ENCODE measurements at places on chromosomes 2 and 18. TPM values are rescaled to one million over a fixed set of nuclear protein-coding genes. Genes with fewer than 3 reads are reported as not detected.

- H3K4me1 ChIP-seq, result no peaks in the 10 kb centered on the region
- H3K4me3 ChIP-seq, result no peak overlapping the region
- DNase-seq, result no peak
- H3K27ac ChIP-seq, result no peak overlapping the region
- H3K36me3 ChIP-seq, result no peaks in the 10 kb centered on the region
These were observed 71.4 kb downstream of the OSBPL1A start for GRCh38 chr18:24326211-24326610.

Gene CNRIP1
- total RNA-seq, result 3.8 TPM

Gene SULT1C4
- total RNA-seq, result 3.6 TPM

DNA sequence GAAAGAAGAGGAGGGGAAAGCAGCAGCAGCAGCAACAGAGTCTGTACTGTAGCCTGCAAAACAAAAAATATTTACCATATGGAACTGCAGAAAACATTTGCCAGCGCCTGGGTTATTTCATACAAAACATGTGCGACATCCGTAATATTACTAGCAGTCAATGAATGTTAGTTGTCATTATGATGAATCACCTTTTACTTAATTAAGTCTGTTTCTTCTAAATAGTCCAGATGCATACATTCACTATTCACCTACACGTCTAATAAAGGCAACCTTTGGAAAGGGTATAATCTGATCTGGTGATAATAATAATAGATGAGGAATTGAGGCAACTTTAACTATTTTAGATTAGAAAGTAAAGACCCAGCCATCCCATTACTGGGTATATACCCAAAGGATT, 426.3 kb upstream of the ST6GAL2 start:
- DNase-seq, result no peak
- H3K27me3 ChIP-seq, result no peaks in the 10 kb centered on the region
- H3K4me3 ChIP-seq, result no peak overlapping the region
- H3K27ac ChIP-seq, result no peak overlapping the region
- H3K36me3 ChIP-seq, result no peaks in the 10 kb centered on the region
- H3K4me1 ChIP-seq, result no peaks in the 10 kb centered on the region

DNA sequence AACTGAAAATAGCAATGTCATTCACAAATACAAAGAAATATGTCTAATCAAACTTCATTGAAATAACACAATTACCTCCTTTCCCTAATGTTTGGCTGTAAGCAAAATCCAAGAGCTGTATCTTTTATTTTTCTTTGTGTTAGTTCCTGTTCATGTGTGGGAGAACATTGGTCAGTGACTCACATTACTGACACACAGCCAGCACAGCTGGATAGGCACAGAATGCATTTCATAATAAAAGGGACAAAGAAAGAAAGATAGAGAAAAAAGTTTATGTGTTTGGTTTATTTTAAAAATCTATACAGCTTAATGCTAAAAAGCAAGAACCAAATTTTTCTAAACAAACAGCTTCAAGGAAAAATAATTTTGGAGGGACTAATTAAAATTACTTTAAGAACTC, 185.6 kb upstream of the COL3A1 start:
- H3K4me1 ChIP-seq, result no peaks in the 10 kb centered on the region
- no peak overlapping the region for H3K27ac ChIP-seq
- no peaks in the 10 kb centered on the region for H3K36me3 ChIP-seq
- no peaks in the 10 kb centered on the region for H3K27me3 ChIP-seq
- DNase-seq, result no peak

DNA sequence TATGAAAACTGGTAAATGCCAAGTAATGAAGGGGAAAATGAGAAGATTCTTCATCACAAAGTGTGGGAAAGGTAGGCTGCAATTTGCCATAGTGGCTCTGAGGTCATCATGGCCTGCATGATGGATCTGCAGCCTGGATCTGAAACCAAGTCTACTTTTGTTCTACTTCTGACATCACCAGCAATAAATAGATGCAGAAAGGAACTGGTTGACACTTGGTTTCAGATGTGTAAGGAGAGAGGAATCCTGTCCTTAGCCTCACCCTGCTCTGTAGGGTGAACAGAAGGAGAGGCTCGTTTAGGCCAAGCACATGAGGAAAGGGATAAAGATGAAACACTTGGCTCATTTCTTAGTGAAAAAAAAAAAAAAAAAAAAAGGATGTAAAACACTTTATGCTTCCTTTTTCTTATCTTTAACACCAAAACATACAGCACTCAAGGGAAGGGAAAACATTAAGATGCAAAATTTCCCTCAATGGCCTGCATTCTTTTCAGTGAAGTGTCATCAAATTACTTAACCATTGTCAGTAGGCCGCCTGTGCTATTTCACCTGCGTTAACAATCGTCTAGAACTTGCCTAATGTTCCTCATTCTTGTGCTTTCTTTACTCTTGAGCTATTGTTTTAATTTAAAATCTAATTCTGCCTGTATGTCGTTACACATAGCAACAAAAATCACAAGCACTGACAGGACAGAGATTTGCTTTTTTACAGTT, 3.9 kb downstream of the NEB start:
- DNase-seq, result no peak
- no peak overlapping the region for H3K4me3 ChIP-seq
- H3K4me1 ChIP-seq, result no peaks in the 10 kb centered on the region
- no peaks in the 10 kb centered on the region for H3K27me3 ChIP-seq
- H3K27ac ChIP-seq, result no peak overlapping the region
- H3K36me3 ChIP-seq, result no peaks in the 10 kb centered on the region

DNA sequence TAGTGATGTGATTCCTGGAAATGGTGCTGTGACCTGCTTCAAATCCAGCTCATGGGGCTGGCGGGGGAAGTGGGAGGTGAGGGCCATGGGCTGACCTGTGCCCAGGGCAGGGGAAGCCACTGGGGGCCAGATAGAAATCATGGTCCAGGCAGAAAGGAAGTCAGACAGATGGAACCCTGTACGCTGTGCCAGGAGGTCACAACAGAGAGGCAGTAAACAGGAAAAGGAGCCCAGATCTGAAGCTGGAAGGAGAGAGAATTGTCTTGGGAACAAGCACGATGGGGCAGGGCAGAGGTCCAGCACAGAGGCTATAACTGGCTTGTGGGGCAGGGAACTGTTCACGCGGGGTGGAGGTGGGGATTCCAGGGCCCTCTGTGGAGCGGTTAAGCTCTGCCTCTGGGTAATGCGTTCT, 76.0 kb downstream of the RNF144A start:
- no peak overlapping the region for H3K27ac ChIP-seq
- H3K27me3 ChIP-seq, result no peaks in the 10 kb centered on the region
- H3K4me1 ChIP-seq, result no peaks in the 10 kb centered on the region

- H3K27me3 ChIP-seq, result no peaks in the 10 kb centered on the region
- no peak for DNase-seq
- H3K36me3 ChIP-seq, result no peaks in the 10 kb centered on the region
- H3K27ac ChIP-seq, result no peak overlapping the region
- H3K4me3 ChIP-seq, result no peak overlapping the region
These were observed 23.6 kb downstream of the NEDD4L start for GRCh38 chr18:58067601-58068000.

Gene IL18RAP
- total RNA-seq, result 3.7 TPM

DNA sequence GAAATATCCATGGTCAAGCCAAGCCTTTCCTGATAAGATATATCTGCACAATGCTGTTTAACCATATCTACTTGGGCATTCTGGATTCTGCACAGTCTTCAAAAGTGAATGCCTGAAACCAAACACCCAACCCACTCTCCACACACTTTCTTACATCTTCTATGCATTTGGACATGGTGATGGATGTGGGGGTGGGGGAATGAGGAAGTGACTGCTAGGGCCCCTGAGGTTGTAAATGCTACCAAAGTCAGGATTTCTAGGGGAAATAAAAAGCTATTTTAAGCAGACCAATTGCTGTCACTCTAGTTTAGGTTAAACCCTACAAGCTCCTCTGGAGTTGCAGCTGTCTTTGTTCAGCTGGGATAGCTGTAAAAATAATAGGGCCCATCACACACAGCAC, 26.7 kb upstream of the TGFA start:
- no peak overlapping the region for H3K27ac ChIP-seq
- H3K27me3 ChIP-seq, result no peaks in the 10 kb centered on the region
- H3K36me3 ChIP-seq, result no peaks in the 10 kb centered on the region

Gene NR4A2
- total RNA-seq, result 0.61 TPM

GRCh38 chr18:5546660-5547059, 2.9 kb upstream of the EPB41L3 start:
- no peaks in the 10 kb centered on the region for H3K4me1 ChIP-seq
- no peak overlapping the region for H3K4me3 ChIP-seq
- no peaks in the 10 kb centered on the region for H3K36me3 ChIP-seq
- no peak overlapping the region for H3K27ac ChIP-seq

DNA sequence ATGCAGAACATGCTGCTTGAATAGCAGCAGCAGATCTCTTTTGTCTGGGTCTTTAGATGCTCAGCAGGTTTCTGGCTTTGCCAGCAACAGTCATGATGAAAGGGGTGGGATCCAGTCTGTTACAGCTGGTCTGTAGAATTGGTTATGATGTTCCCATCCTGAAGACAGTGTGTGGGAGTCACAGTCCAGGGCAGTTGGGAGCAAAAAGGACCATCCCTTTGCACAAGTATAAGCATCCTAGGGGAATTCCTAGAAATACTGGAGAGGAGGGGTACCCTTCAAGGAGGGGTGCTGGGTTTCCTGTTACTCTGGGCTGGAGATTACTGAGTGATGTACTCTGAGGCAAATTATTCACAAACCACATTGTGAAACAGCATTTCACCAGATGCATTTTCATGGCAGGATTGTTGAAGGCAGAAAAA, 119.9 kb upstream of the RND3 start:
- no peak overlapping the region for H3K4me3 ChIP-seq
- H3K4me1 ChIP-seq, result no peaks in the 10 kb centered on the region
- H3K36me3 ChIP-seq, result no peaks in the 10 kb centered on the region

Gene TEX44
- total RNA-seq, result not detected

- no peaks in the 10 kb centered on the region for H3K36me3 ChIP-seq
- H3K4me1 ChIP-seq, result no peaks in the 10 kb centered on the region
- H3K4me3 ChIP-seq, result no peak overlapping the region
- no peak for DNase-seq
These were observed 4.1 kb upstream of the LOXHD1 start for GRCh38 chr18:46660957-46661749.
